ENCODE measurements at places on chromosomes 16 and 17. TPM values are rescaled to one million over a fixed set of nuclear protein-coding genes. Genes with fewer than 3 reads are reported as not detected.

GRCh38 chr17:42275527-42276358, 448 bp downstream of the STAT5B start:
- ATAC-seq, result peak; percentile 5

DNA sequence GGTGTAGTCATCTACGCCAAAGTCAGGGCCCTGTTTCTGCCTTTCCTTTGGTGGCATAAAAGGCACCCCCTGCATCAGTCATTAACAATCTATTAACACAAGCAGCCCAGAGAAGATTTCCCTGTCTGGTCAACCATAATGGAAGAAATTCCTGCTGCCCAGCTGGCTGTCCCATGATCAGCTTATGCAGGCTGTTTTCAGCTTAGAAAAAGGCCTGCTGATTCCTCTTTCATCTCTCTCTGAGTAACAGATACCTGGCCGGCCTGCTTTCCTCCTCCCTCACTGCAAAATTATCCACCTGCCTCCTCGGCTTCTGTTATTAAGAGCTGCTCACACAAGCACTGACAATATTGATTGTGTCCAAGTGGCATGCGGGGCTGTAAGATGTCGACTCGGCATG, 70.3 kb upstream of the MMP2 start:
- no peak for ATAC-seq

DNA sequence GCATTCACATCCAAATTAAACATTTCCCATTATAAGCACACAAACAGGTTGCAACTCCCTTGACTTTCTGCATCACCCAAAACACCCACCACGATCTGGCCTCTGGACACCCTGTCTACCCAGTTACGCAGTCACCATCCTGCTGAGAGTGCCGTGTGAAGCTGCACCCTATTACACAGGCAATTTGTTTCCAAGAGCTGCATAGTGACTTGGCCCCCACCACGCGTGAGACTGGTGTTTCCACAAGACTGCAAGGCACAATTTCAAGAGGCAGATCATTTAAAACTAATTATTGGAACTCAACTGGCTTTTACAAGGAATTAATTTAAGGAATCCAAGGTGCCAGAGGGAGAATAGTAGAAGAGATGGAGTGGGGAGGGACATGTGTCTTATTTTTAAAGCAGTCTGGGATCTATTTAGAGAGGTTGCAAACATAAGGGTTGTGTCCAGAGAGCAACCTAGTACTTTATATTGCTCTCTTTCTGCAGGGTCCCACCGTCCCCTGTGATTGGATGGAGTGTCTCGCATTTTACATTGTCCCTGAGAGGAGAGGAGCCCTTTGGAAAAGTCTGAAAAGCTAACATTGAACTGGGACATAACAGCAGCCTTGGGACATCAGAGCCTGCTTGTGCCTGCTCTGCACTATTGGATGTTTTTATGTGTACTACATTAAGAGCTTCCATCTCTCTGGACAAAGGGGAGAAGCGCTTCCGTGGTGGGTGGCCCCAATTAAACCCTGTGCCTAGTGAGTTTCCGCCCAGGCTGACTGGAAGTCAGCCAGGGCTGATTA, 8.7 kb upstream of the ADAMTS18 start:
- ATAC-seq, result peak; percentile 33

GRCh38 chr16:15934991-15935390, 14.4 kb upstream of the ABCC1 start:
- ATAC-seq, result no peak

GRCh38 chr16:77457046-77457445, 22.2 kb upstream of the ADAMTS18 start:
- ATAC-seq, result peak; percentile 59

DNA sequence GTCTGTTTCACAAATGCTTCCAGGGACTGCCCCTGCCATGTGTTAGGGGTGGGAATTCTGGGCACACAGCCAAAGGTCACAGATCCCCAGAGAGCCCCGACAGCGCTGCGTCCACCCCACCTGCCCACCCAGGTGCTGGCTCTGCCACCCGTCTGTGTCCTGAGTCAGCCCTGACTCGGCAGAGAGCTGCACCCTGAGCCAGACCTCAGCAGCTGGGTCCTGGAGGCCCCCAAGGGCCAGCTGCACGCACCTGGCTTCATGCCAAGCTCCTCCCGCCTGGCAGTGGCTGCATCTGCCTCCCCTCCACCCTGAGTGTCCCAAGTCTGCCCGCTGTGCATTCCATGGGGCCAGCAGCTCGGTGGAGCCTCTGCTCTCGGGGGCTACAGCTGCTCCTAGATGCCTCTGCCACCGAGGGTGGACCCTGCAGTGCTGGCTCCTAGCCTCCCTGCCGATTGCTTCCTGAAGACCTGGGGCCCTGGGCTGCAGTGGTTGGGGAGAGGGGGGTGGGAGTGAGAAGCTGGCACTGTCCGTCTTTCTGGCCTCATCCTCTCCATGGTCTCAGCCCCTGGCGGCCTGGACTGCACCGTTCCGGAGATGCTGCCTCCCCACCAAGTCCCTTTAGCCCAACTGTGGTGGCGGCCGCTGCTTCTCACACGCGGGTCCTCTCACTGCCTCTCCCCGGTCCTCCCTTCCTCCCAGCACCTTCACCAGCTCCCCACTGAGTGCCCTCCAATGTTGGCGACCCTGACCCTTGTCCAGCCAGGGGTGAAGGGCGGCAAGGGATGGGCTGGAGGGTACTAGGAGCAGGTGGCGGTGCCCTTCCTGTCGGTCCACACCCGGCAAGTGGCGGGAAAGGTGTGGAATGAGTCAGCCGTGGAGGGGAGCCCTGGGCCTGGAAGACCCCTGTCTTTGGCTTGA, 3.0 kb downstream of the SECTM1 start:
- peak; percentile 74 for ATAC-seq

DNA sequence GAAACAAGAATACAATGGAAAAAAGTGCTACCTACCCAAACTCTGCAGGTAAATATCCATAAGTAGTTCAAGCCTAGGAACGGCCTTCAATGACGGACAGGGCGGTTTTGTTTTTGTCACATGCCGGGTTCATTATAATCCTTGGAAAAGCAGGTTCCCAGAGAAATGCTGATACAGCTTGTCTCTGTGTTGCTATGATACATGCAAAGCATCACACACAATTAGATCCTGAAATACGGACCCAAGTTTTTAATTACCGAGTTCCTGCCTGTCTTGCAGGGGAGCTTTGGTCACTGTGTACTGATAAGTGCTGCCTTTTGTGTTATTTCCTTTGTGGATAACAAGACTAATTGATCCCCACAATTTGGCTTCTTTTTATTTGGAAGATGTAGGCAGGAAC, 217.4 kb downstream of the HAPSTR1 start:
- ATAC-seq, result peak; percentile 40

DNA sequence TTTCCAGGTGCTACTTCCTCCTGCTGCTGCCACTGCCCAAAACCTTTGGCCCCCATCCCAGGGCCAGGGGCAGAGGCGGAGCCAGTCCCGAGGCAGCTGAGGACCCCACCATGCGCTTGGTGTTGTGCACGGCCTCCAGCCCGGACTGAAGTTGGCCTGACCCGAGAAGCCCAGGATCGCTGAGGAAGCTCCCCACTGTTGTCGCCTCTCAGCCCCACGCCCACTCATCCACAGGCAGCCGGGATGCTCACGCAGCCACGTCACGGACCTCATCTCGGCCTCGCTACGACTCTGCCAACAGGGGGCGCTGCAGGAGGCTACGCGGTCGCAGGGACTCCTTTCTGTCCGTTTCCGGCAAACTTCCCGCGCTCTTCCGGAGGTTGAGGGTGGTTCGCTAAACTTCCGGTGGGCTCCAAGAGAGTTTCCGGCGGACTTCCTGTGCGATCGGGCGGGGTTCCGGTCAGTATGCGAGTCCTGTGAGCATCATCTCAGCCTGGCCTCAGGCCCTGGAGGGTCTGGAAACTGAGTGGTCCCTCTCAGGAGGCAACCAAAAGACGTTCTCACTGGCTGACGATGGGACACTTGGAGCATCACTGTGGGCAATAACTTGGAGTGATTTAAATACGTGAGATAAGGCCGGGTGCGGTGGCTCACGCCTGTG, 12.4 kb downstream of the ZG16B start:
- ATAC-seq, result no peak

DNA sequence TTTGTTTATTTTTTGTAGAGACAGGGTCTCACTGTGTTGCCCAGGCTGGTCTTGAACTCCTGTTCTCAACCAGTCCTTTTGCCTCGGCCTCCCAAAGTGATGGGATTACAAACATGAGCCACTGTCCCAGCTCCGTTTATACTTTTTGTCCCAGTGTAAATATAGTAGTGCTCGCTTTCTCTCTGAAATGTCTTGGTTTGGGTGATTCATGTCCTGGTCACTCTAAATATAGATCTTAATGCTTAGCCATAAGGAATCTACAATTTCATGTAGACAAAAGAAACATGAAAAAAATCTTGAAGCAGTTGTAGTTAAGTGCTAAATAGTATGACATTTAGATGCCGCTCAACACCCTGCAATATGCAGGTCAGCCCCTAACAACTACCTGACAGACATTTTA, 126.9 kb downstream of the KATNIP start:
- ATAC-seq, result no peak

- no peak for ATAC-seq
These were observed 8.2 kb upstream of the FOXN1 start for GRCh38 chr17:28497931-28498330.

- ATAC-seq, result no peak
These were observed 9.6 kb downstream of the STX8 start for GRCh38 chr17:9566067-9566466.

DNA sequence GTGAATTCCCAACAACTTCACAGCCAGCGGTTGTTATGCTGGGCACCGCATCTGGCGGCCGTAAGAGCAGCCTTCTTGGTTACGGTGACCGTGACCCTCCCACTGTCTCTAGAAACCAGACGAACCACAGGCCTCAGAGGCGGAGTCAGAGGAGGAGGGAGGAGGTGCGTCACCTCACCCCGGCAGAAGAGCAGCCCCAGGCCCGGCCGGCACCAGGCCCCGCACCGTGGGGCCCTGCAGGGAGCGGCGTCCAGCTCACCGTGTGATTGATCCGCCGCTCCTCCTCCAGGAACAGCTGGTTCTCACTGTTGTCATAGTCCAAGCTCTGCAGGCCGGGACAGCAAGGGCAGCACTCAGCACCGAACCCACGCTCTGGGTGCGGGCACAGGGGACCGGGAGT, 13.7 kb downstream of the CLCN7 start:
- peak; percentile 16 for ATAC-seq

DNA sequence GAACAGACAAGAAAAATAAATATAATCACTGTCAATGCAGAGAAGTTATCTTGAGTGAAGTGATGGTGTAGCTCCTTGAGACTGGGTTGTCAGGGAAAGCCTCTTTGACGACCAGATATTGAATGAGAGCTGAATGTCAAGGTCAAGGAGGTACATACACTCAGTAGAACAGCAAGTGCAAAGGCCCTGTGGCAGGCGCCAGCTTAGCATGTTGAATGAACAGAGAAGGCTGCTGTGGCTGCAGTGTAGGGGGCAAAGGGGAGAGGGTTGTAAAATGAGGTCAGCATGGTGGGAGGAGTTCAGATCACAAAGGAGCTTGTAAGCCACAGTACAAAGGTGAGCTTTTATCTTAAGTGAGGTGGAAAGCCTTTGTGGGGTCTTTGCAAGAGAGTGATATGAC, 111.5 kb downstream of the ZFHX3 start:
- no peak for ATAC-seq

DNA sequence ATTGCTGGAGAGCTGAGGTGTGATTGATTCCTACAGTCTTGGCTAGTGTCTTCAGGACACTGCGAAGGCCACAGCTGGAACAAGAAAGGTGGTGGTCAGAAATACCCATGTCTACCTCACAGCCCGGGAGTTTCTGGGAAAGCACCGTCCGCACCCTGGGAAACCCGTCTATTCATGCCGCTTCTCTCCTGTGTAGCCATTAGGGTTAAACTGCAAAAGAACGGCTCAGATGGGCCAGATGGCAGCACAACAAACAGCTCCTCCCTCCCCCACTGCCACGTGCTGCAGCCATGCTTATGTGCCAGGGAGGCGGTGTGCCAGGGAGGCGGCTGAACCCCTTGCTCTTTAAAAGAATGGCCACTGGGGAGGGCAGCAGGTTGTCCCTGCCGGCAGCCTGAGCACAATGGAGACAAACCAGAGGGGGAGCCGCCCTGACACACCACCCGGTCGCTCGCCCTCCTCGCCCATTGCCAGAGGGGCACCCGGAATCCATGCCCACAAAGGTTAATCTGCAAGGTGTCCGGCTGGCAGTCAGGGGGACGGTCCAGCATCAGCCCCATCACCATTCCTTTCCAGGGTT, 65.2 kb downstream of the CYTH1 start:
- ATAC-seq, result peak; percentile 72

GRCh38 chr17:72351884-72352346, 231.1 kb downstream of the SOX9 start:
- ATAC-seq, result no peak

DNA sequence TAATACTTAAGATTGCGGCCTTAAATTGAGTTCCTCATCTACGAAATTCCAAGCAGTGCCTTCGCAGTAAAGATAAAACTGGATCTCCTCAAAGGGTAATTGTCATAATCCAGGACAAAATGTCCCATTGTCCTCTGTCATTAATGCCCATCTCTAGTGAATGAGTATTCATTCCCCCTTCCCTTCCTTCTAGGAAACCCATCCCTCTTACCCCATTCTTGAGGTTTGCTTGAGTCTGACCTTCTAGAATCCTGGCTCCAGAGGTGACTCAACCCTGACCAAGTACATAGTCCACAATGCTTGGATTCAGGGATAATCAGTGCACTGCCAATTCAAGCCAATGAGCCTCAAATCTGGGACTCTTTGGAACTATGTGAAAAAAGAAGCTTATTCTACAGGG, 47.0 kb upstream of the MAF start:
- ATAC-seq, result no peak

SLC16A13 gene
- total RNA-seq, result 1.1 TPM

DNA sequence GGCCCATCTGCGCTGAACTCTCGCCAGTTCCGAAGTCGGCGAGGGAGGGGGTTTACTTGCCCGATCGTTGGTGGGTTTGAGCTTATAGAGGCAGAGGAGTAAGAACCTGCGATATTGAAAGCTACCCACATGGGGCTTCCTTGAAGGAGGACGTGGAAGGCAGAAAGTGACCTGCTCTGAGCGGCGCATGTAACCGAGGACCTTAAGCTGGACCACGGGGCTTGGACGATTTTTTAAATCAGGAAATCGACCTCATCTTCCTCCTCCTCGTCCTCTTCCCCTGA, 2.0 kb downstream of the PRAC2 start:
- peak; percentile 12 for ATAC-seq

DNA sequence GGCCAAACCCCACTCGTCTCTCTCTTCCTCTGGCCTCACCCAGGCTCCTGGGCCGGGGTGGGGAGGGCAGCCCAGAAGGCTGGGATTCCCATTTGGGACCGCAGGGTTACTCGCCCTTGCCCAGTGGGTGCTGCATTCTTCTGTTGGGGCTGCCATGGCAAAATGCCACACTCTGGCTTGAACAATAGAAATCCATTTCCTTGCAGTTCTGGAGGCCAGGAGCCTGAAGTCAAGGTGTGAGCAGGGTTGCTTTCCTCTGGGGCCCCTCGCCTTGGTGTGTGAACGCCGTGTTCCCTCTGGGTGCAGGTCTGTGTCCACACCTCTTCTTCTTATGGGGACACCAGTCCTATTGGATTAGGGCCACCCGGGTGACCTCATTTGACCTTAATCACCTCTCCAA, 105.8 kb upstream of the GSE1 start:
- ATAC-seq, result no peak

Measured in motor neuron (in vitro differentiated cells).